ENCODE measurements at places on chromosomes 5 and 9.

DNA sequence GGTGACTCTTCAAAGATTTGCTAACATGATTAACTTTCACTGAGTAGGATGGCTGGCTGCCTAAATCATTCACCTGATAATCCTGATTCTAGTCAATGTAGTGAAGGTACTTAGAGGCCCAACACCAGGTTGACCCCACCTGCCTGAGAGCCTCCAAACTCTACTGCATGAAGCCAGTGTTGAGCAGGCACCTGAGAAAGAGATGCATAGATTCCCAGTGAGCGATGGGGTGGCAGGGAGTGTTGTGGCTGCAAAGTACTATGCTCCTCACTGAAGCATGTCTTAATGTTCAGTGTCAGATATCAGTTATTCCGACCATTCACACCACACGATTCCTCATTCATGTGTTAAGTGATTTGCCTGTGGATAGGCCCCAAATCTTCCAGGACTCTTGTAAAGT is 804.4 kb downstream of the TLE4 start:
- no peak for DNase-seq

GRCh38 chr5:127223256-127223974 is 67.2 kb upstream of the MEGF10 start:
- DNase-seq: no peak

- DNase-seq: peak; percentile 68
Observed at GRCh38 chr9:127370147-127370579, 26.8 kb upstream of the SLC2A8 start.

DNA sequence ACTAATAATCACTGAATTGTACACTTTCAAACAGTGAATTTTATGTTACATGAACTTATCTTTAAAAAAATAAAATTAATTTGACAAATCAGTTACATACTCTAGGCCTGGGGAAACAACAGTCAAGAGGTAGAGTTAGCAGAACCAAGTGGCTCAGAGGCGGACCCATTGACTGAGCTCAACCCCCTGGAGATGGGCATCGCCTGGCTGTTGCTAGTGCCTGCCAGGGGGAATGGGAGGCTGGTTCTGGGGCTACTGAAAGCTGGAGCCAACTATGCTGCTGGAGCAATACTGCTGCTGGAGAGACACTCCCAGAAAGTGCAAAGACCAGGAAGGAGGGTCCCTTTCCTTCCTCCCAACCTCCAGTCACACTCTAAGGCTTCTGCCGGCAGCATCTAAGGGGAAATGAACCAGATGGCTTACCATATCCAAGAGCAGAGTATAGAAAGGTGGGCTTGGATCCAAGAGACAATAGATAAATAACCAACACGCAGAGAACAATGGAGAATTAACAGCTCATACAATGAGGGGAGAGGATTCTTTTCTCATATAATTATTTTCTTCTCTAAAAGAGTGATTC is 40.3 kb upstream of the ANKRD55 start:
- no peak for DNase-seq

DNA sequence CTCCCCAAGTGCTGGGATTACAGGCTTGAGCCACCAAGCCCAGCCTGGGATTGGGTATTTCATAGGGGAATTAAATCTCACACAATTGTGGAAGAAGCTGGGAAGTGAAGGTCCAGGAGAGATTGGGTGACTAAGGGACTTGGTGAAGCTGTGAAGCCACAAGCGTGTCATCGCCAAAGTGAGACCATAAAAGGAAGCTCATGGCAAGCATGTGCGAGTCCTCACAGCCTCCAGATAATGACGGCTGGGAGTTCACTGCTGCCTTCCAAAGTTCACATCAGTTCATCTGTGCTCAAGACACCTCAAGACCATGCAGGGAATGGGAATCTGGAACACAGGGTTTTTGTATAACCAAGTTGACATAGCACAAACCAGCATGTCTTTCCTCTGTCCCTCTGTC is 210.6 kb downstream of the MARCHF11 start:
- DNase-seq: no peak

- DNase-seq: no peak
Observed at GRCh38 chr9:134454476-134454857, 128.2 kb downstream of the RXRA start.

DNA sequence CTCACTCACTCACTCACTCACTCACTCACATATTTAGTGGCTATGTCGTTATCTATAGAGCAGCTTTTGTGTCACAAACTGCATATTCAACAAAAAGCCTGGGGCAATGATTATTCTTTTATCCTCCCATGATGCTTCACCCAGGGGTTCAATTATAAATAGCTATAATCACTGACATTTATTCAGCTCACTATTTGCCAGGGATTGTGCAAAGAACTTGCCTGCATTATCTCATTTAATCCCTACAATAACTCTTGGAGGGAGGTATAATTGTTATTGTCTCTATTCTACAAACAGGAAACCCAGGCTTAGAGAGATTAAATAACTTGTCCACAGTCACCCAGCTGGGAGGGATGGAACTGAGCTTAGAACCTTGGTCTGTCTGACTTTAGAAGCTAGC is 298.0 kb upstream of the MSX2 start:
- no peak for DNase-seq

GRCh38 chr9:78038620-78039300 is 7.1 kb upstream of the GNAQ start:
- DNase-seq: no peak

All from cerebellar cortex (tissue), 1 donor.